ENCODE measurements at places on chromosomes 2 and 18.

DNA sequence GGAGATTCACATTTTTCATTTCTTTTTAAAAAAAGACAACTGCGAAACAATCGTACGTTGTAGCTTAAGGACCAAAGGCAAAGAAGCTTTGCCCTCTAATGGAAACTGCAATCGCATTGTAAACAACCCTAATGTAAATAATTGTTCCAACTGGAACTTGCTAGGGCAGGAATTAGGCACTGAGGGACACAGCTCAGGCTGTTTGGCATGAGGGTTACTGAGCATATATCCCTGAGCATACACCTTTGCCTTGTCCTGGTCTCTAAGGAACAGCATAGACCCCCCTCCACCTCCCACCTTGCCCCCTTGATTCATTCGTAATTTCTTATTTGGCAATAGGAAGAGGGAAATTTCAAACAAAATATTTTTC lies 396.4 kb downstream of the LNPK start:
- no peak for DNase-seq

DNA sequence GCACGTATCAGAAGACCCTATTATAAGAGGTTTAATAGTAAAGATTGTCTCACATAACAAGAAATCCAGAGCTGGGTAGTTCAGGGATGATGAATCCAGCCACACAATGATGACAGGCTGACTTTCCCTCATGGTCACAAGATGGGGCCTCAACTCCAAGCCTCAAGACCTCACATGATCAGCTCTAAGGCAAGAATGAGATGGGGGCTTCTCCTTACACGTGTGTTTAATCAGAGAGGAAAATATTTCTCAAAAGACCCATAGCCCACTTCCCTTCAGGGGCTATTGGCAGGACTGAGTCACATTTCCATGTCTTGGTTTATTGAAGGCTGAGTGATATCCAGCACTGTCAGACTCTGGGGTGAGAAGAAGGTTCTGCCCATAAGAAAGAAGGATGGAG lies 100.2 kb upstream of the FOSL2 start:
- peak; percentile 29 for DNase-seq

GRCh38 chr18:9366126-9366714 lies 31.6 kb downstream of the TWSG1 start:
- DNase-seq = peak; percentile 77

GRCh38 chr2:62570861-62571698 lies 65.1 kb upstream of the TMEM17 start:
- DNase-seq = no peak

GRCh38 chr18:13320096-13320495 lies 101.5 kb downstream of the LDLRAD4 start:
- DNase-seq = no peak

DNA sequence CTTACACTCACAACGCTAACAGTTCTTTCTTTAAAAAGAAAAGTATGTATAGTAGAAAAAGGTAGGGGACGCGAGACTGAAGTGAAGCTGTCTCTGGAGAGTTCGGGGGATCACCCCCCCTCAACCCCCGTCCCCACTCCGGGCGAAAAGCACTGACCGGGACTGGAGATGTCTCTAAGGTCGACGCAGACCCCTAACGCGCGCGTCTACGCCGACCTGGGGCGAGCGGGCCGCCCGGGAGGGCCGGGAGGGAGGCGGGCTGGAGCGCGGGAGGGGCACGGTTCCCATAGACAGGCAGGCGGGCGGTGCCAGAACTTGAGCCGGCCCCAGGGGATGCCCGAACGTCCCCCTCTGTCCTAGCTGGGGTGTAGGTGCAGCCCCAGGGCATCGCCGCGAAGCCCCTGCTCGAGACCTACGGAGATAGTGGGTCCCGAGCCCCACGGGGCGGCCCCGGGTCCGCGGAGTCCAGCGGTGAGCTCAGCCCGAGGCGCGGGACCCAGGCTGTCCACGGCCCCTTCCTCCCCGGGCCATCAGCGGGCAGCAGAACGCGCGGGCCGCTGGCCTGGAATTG lies 82.2 kb downstream of the CHRNA1 start:
- peak; percentile 34 for DNase-seq

- DNase-seq = no peak
Observed at GRCh38 chr2:23425885-23426262, 40.9 kb downstream of the KLHL29 start.

DNA sequence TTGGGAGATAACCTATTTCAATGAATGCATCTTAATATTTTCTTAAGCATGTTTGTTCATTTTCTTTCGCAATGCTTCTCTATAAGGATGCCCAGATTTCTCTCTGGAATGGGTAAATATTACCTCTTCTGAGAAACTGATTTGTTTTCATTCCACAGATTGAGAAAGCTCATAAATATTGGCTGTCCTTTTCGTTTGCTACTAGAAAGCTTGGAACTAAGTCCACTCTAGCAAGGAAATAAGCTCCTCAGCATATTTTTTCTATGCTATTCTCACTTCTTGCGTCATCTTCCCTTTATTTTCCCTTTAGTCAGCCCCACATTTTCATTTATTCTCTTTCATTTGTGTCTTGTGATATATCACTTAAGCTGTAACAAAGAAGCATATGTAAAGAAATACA lies 76.3 kb downstream of the ANTXR1 start:
- DNase-seq = peak; percentile 51

Measured in cardiac fibroblast (primary cell).